Cortex of kidney (tissue), 1 donor: ENCODE measurements at places on chromosomes 5 and 9.

- no peak for DNase-seq
Measured at GRCh38 chr5:73812457-73812856, 186.5 kb downstream of the ARHGEF28 start.

DNA sequence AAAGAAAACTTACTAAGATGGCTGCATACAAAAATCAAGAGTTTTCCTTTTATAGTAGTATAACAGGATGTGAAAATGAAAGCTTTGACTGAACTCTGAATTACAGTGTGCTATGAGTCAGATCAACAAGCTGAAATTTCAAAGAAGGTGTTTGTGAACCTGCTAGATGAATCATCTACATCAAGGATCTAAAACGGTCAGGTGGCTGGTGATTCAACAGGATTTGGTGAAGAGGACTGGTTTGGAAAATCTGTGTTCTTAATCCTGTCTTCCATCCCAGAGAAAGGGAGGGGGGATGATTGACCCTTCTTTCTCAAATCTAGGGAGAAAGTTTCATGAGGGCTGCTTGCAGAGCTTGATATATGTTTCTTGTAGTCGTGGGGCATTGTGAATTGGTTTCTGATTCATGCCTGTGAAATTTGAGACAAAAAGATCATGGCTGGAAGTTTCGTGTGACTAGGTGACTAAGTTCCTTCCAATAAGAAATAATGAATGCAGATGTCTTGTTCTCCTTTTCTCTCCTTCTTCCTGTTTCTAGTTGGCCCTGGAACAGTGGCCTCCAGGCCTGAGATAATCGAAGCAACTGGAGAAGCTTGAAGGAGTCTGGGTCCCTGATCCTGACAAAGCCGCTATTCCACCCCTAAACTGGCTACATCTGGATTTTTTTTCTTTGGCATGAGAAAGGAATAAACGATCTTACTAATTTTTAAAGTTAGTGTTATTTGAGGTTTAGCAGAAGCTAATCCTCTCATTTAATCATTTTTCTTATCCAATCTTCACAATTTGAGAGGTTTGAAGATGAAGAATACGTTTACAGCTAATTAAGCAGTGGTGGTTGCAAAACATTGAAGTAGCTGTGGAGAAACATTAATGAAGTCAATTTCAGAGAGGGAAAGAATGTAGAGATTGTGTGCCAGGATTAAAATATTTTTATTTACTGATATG lies 67.2 kb downstream of the MRPS30 start:
- DNase-seq = no peak

DNA sequence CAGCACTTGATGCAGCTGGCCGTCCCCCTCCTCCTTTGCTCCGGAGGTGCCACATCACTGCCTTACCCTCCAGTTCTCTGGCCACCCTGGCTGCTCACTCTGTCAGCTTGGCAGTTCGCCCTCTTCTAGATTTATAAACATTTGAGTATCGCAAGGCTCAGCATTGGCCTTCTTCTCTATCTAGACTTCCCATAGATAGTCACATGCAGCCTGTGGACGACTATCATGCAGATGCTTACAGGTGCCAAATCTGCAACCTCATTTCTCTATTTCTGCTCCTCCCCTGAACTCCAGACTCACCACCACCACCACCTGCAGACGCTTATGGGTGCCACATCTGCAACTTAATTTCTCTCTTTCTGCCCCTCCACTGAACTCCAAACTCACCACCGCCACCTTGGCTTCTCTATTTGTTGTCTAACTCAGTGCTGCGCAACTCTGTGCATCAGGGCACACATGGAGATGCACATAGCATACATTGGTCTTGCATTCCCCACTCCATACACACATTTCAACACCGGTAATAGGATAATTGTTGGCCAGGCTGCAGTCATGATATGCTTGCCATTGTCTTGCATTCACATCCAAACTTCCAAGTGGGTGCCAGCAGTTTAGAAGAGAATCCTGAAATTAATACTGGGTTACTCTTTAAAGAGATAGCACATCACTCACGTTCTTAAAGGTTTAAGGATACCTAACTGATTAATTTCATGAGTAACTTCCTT lies 1.9 kb upstream of the DAP start:
- DNase-seq = no peak

DNA sequence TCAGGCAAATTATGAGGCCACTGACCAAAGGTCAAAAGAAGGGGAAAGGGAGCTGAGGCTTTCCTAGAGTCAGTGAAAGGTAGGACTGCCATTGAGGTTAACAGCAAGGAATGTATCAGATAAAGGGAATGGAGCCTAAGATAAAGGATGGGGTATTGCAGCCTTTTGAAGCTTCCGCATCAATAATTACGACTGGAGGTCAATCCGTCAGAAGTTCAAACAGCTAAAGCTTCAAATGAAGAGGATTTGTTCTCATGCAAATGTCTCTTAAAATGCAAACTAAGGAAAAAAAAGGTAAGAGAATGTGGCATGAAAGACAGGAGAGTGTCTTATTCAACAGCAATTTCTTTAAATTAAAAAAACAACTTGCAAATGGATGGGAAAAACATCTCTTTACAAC lies 341.1 kb upstream of the RGMB start:
- no peak for DNase-seq

DNA sequence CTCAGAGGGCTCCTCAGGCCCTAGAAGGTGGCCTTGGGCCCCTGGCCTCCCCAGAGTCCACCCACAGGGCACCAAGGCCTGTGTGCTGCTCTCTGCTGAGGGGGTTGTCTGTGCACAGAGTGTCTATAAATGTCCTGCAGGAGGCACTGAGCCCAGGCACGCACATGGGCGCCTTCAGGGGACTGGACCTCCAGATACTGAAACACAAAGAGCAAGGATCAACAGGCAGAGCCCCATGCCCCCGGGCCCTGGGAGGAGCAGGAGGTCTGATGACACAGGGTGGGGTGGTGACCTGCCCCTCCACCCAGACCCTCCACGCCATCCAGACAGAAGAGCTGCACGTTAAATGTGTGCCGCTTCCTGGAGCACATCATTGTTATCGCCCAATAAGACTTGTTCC lies 64.6 kb upstream of the SIMC1 start:
- DNase-seq = no peak

DNA sequence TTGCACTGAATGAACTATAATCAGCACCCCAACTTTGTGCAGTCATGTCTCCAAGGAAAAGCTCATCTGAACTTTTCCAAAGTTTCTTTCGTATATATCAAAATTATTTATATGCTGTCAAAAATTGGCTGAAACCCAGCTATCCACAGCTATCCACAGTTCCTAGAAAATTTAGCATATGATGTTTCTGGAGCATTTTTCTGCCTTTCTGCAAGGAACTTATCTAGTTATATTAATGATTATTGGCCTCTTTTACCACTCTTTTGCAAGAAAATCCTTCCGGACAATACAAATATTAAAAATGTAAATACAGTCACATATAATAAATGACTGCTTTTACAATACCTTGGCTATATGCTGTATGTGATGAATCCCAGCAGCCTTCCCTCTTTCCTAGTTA lies 270.2 kb downstream of the TMEM167A start:
- DNase-seq = no peak

GRCh38 chr9:123540457-123540856 lies 184.5 kb downstream of the CRB2 start:
- DNase-seq = no peak

- DNase-seq = no peak
Measured at GRCh38 chr9:3215658-3216057, 310.1 kb downstream of the RFX3 start.
